ENCODE measurements at places on chromosomes 1 and 21.

- no peak for DNase-seq
Measured at GRCh38 chr1:244615301-244615700, 37.6 kb upstream of the DESI2 start.

GRCh38 chr1:197314682-197315081, 46.6 kb downstream of the CRB1 start:
- DNase-seq: no peak

DNA sequence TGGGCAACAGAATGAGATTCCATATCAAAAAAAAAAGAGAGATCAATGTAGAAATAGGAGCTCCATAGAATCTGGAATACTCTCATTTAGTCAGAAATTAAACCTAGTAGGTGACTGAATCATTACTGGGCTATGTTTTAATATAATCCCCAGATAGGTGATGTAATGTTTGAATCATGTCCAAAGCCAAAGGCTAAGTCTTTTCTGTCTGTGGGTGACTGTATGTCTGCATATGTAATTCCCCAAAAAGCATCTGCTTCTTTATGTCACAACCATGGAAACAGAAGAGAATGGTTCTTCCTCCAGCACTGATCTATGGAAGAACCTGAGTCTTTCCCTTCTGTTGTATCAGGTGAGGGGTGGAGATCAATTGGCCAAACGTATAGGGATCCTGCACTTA, 5.8 kb downstream of the LAMC2 start:
- peak; percentile 85 for DNase-seq

DNA sequence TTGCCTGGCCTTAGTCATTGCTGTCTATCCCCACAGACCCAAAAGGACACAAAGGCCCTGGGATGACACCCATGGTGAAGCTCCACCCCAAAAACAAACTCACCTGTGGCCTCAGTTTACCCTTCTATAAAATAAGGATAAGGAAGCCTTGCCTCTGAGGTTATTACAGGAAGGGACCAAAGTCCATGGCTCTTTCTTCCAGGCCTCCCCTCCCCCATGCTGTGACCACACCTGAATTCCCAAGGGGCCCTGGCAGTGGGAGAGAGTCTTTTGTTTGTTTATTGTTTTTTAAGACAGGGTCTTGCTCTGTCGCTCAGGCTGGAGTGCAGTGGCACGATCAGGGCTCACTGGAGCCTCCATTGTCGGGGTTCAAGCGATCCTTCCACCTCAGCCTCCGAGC, 10.5 kb upstream of the TNFRSF25 start:
- DNase-seq: no peak
